Hindlimb muscle (tissue), 1 donor: ENCODE measurements at places on chromosomes 4 and X. TPM values are rescaled to one million over a fixed set of nuclear protein-coding genes. Genes with fewer than 3 reads are reported as not detected.

- DNase-seq = no peak
These were observed 79.1 kb upstream of the LCORL start for GRCh38 chr4:18100657-18101056.

DNA sequence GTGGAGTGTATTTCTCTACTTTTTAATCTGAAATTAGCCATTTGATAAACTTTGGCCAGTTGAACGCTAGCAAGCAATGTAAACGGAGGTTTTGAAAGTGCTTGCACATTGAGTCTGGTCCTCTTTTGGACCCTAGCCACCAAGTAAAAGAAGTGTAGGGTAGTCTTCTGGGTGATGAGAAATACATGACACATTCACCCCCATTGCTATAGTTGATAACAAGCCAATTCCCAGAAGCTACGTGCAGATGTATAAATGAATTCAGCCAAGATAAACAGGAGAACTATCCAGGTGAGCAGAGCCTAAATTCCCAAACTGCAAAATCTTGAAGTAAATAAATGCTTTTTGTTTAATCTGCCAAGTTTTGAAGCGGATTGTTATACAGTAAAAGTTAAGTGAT lies 965.4 kb upstream of the GRIA3 start:
- DNase-seq = no peak

GRCh38 chrX:38845426-38845825 lies 44.2 kb downstream of the MID1IP1 start:
- DNase-seq = no peak

Gene FAM47A
- polyA plus RNA-seq = 0.13 TPM

GRCh38 chr4:70914000-70914399 lies 11.8 kb downstream of the MOB1B start:
- DNase-seq = no peak

Gene SLC10A6
- 0.26 TPM for polyA plus RNA-seq

DNA sequence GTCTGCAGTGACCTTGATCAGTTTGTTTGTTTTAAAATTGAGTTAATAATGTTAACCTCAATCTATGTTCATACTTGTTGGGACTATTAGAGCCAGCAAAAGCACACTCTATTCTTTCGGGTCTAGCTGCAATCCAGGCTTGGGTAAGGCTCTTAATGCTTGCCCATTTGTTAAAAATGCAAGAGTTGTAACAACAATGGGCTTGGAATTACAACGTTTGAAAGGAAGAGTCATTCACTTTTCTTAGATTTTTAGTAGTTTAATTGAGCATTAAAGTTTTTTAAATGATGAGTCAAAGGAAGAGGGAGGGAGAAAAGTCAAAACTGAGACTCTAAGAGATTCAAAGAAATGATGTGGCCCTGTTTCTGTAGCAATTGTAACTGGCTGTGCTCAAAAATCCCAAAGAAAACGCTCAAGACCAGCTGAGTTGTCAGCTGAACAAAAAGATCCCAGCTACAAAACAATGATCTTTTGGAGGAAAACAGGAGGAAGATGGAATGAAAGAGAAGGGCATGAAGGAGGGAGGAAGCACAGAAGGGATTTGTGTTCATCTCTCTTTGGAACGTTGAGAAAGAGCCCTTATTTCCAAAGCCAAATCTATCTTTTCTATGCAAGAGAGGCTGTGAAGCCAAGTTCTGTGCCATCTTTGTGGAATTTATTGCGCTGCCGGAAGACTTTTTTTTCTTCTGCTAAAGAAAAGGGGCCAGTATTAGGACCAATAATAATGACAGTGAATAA lies 5.5 kb downstream of the SCD5 start:
- no peak for DNase-seq

DNA sequence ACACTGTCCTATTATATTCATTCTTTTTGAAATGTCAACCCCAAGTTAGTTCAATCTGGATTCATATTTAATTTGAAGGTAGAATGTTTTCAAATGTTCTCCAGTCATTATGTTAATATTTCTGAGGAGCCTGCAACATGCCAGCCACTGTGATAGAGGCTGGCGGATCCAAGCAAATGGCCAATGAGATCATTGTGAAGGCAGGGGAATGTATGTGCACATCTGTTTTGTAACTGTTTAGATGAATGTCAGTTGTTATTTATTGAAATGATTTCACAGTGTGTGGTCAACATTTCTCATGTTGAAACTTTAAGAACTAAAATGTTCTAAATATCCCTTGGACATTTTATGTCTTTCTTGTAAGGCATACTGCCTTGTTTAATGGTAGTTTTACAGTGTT lies 1.6 kb downstream of the CXCL1 start:
- DNase-seq = no peak

DNA sequence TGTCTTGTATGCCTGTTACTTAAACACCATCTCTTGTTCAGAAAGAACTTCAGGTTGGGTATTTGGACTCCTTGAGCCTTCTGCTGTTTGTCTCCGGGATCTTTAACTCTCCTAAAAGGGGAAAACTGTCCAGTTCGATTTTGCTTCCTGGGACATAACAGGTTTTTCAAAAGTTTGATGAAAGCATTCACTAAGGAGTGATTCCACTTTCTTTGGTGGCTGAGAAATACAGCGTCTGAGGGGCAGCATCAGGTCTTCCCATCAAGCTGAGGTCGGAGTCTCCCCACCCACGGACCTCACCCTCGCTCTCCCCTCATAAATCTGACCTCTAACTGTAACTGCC lies 1.4 kb downstream of the AFAP1 start:
- DNase-seq = no peak

DNA sequence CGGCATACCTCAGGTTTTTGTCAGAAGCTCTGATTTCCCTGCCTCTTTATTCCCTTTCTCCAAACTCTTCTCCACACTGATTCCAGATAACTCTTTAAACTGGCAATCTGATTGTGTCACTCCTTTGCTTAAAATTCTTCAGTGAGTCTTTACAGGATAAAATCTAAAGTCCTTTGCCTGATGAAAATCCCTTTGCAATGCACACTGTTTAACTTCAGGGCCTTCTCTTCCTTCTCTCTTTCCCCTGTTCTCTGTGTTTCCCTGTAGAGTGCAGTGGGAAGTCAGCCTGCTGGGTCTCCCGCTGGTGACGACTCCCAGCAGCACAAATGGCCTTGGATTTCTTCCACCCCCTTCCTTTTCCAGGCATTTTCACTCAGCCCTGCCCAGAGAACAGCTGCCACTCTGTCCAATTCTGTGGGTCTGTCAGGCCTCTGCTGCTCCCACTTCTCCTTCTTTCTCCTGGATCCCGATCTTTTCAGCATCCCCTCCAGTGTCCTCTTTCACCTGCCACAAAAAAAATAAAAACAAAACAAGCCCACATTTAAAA lies 189.9 kb upstream of the NWD2 start:
- DNase-seq = no peak

DNA sequence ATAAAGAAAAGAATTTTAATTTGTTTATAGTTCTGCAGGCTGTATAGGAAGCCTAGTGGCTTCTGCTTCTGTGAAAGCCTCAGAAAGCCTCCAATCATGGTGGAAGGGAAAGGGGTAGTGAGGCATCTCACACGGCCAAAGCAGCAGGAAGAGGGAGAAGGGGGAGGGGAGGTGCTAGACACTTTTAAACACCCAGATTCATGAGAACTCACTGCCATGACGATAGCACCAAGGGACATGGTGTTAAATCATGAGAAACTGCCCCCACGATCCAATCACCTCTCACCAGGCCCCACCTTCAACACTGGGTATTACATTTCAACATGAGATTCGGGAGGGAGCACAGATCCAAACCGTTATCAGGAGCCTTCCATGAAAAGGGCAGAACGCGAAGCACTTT lies 18.1 kb downstream of the SMIM31 start:
- no peak for DNase-seq

Gene MAGEA12
- not detected for polyA plus RNA-seq

DNA sequence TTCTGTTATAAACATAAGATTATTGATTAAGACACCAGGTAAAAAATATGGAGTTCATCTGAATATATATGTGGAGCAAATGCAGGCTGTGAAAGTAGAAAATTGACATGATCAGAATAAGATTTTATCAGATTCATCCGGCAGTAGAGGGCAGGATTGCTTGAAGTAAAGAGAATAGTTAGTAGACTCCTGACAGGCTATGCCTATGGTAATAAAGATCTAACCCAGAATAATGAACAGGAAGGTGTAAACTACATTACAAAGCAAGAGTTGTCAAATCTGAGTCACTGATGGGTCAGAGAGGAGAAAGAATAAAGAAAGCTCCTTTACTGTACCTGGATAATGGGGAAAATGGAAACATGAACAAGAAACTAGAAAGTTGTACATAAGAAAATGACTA lies 20.8 kb upstream of the TMEM184C start:
- DNase-seq = no peak

DNA sequence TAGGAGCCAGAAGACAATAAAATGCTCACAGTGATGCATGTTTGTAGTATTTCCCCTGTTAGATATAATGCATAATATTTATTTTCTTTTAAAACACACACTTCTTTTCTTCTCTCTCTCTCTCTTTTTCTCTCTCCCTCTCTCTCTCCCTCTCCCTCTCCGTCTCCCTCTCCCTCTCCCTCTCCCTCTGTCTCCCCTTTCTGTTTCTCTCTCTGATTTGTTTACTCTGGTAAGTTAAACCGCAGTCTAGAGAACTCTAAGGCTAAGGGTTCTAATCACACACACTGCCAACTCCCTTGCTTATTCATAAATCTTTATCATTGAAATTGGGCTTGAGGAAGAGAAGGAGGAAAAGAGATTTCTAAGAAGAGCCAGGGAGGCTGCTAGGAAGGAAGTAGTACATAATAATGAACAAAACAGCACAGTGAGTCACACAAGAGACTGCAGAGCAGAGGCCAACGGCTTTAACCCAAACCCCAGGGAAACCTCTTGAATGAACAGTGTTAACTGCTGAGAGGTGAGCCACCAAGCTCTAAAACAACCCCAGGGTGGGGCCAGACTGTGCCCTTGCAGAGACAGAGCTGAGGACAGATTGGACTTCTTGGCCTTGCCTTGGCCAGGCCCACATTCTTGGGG lies 9.1 kb upstream of the PHOX2B start:
- DNase-seq = no peak

- no peak for DNase-seq
These were observed 892.4 kb upstream of the TENM3 start for GRCh38 chr4:181350615-181351415.

GRCh38 chr4:2424581-2424980 lies 5.8 kb downstream of the CFAP99 start:
- DNase-seq = no peak

GRCh38 chrX:48683411-48683982 lies at the start of gene WAS:
Gene WAS (plus strand): TSS chrX:48683799. CDS start chrX:48683854, 55 bp downstream.
- DNase-seq = no peak

DNA sequence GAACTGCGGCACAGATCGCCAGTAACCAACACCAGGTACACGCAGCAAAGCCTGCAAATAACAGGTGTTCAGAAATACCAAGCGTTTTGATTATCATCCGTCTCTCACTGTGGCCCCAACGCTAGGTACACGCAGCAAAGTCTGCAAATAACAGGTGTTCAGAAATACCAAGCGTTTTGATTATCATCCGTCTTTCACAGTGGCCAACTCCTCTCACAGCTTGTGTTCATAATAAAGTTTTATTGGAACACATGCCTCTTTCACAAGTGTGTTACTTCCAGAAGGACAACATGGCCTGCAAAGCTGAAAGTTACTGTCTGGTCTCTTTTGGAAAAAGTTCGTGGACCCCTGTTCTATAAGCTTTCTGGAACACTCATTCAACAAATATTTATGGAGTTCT lies 153.1 kb downstream of the AFAP1 start:
- no peak for DNase-seq

Gene AREG
- 0.21 TPM for polyA plus RNA-seq

Gene PDGFRA
- polyA plus RNA-seq = 66.5 TPM

Gene CT45A8
- polyA plus RNA-seq = not detected

- peak; percentile 40 for DNase-seq
These were observed 16.2 kb upstream of the FRMD7 start for GRCh38 chrX:132144061-132144460.

DNA sequence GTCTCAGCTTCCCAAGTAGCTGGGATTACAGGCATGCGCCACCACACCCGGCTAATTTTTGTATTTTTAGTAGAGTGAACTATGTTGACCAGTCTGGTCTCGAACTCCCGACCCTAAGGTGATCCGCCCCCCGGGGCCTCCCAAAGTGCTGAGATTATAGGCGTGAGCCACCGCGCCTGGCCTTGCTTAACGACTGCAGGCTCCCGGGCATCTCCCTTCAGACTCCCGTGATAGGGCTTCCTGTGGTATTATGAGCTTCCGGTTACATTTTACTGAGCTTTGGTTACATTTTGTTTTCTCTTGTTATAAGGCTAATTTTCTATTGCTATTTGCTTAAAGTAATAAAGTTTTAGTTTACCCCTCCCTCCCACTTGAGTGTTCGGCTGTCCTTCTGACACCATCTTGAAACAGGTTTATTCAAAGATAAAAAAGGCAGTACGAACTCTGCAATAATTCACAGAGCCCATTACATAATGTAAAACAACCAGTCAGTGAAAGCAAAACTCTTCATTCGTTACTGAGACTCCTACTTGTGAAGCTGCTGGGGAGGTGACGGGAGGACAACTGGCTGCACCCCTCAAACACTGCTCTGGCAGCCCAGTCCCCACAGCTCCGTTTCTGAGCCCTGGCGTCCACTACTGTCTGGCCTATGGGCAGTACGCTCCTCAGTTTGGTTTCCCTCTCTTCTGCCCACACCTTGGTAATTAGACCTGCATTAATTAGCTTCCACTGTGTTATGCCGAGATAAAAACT lies 795.7 kb upstream of the SLIT2 start:
- DNase-seq = no peak

Gene TMEM271
- polyA plus RNA-seq = not detected

Gene EPHA5
- polyA plus RNA-seq = 0.17 TPM

- DNase-seq = peak; percentile 59
These were observed 255.1 kb upstream of the GPC4 start for GRCh38 chrX:133670383-133670782.

- no peak for DNase-seq
These were observed 114.0 kb downstream of the FHIP1A start for GRCh38 chr4:151522866-151523519.

GRCh38 chr4:169492436-169493163 lies 119.8 kb downstream of the NEK1 start:
- peak; percentile 11 for DNase-seq

DNA sequence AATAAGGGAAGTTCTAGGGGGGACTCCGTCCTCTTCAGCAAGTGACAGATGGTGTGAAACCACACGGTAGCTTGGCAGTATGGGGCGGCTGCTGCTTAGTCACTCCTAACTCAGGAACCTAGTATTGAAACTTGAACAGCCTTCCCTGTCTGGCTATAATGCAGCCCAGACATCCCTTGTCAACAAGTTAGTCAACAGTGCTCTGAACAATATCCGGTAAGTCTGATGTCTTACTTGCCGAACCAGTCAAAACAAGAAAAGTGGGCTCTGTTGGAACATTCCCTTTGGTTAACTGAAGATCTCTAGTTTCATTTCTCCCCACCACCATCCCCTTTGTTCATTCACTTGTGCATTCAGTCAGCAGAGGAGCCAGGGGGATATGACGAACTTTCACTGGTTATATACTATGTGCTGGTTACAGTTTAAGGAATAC lies 18.7 kb upstream of the CXCL13 start:
- DNase-seq = no peak

DNA sequence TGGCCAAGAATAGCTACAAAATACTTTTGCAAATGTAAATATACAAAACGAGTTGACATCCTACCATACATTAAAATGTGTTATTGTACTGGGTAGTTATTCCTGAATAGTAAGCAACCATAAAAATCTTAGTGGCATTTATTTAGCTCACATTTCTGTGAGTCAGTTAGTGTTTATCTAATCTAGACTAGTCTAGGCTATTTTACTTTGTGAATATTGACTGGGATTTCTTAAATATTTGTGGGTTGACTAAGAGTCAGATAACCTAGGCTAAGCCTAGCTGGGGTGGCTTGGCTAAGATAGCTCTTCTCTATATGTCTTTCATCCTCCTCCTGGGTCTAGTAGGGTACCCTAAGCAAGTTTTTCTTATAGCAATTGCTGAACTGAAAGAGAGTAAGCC lies 543.8 kb upstream of the DIAPH2 start:
- DNase-seq = no peak
